Cerebellum (tissue), 4 donors: ENCODE measurements at places on chromosomes 3 and 15.

- DNase-seq = no peak
Measured at GRCh38 chr15:69388260-69388705, 25.9 kb upstream of the KIF23 start.

DNA sequence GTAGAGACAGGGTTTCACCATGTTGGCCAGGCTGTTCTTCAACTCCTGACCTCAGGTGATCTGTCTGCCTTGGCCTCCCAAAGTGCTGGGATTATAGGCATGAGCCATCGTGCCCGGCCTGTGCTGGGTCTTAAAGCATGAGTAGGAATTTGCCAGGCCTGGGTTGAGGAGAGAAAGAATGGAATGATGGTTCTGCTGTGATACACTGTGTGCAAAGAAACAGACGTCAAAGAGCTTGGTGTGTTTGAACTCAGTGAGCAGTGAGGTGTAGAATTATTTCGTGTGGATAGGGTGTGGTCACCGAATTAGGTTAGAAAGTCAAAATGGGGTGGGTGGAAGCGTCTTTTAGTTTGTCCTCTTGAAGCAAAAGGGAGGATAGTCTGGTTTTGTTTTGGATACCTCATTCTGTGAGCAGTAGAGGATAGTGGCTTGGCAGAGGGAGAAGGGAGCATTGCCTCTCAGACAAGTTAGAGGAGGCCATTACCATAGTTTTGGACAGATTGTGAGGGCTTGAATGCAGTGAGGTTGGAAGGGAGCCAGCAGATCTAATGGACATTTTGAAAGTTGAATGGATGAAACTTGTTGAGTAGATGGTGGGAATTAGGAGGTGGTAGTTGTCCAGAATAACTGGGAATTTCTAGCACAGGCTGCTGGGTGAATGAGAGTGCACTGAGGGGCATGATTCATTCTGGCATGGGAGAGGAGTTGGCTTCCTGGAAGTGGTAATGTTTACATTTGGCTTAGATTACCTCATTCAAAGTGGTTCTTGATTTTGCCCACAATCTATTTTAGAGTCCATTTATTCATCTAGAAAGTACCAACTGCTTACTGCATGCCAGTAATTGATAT, 27.2 kb downstream of the AKAP13 start:
- no peak for DNase-seq

- no peak for DNase-seq
Measured at GRCh38 chr3:144104186-144104585, 132.6 kb downstream of the DIPK2A start.

GRCh38 chr15:51170882-51171633, 76.4 kb upstream of the TNFAIP8L3 start:
- DNase-seq = no peak

- no peak for DNase-seq
Measured at GRCh38 chr3:84991422-84991900, 32.7 kb downstream of the CADM2 start.

GRCh38 chr3:125266971-125267370, 54.4 kb upstream of the SLC12A8 start:
- peak; percentile 6 for DNase-seq

DNA sequence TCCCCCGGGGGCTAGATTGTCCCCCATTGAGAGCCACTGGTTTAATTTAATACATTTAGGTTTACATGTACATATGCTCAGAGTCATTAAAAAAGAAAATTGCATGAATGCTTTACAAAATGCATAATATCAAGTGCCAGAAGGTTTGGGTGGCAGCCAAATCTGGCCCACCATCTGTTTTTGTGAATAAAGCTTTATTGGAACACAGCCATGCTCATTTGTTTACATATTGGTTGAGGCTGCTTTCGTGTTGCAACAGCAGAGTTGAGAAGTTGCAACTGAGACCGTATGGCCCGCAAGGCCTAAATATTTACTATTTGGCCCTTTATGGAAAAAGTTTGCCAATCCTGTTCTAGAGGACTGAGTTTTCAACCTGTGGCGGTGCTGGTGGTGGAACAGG, 32.1 kb upstream of the RGMA start:
- no peak for DNase-seq

GRCh38 chr3:193168931-193169330, 72.1 kb upstream of the PLAAT1 start:
- DNase-seq = no peak

DNA sequence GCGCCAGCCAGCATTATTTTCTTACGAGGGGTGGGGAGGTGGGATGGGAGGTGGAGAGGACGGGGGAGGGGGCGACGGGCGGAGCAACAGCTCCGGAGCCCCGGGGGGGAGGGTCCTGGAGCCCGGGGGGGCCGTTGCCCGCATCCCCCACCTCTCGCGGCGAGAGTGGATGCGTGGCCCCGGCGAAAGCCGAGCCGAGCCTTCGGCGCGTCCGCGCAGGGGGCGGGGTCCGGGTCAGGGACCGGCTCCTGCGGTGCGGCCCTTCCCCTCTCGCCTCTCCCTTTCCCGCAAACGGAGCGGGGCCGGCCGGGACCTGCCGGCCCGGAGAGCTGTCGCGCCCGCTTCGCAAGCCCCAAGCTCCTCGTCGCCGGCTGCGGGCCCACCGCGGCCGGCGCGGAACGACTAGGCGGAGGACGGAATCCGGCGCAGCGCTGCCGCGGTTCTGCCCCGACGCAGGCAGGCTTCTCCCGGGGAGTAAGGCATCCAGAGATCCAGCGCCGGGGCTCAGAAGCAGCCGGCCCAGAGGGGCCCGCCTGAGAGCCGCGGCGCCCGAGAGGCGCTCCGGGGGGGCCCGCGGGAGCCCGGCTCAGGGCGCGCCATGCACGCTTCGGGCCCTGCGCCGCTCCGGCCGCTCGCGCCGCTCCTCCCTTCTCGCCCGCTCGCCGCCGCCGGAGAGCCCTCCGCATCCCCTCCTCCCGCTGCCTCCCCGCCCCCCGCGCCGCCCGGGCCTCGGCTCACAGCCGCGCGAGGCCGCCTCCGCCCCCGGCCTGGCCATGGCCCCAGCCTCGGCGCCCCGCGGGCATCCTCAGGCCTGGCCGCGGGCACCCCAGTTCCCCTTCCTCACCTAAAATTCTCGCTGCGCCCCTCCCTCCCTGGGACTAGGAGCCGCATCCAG, 459 bp upstream of the ADCY5 start:
- peak; percentile 50 for DNase-seq

- DNase-seq = no peak
Measured at GRCh38 chr3:170038434-170039110, 777 bp downstream of the GPR160 start.

DNA sequence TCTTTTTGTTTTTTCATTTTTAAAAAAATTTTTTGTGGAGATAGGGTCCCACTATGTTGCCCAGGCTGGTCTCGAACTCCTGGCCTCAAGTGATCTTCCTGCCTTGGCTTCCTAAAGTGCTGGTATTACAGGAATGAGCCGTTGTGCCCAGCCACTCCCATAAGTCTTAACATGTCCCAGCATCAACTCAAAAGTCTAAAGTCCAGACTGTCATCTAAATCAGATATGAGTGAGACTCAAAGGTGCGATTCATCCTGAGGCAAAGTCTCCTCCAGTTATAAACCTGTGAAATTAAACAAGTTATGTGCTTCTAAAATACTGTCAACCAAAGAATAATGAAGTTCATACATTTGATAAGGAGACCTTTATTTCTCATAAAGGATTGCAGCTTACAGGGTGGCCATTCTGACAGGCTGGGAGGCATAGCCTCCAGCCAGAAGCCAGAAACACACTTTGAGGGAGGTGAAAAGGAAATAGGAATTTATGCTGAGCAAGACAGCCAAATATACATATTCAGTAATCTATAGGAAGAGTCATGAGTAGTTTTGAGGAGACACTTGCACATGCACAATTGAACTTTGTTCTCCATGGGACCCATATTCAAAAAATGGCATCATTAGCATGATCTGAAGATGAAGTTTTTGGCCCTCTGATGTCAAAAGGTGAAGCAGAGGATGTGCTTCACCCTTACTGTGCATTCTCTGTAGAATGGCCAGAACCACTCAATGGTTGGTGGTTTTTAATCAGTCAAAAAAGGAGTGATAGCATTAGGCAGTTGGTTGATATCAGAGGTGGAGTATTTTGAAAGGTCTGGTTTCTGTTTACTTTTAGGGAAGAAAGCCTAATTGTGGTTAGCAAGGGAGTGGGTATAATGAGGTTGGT, 11.0 kb upstream of the ZNF662 start:
- no peak for DNase-seq

- no peak for DNase-seq
Measured at GRCh38 chr15:79602180-79602579, 170.0 kb downstream of the MINAR1 start.

DNA sequence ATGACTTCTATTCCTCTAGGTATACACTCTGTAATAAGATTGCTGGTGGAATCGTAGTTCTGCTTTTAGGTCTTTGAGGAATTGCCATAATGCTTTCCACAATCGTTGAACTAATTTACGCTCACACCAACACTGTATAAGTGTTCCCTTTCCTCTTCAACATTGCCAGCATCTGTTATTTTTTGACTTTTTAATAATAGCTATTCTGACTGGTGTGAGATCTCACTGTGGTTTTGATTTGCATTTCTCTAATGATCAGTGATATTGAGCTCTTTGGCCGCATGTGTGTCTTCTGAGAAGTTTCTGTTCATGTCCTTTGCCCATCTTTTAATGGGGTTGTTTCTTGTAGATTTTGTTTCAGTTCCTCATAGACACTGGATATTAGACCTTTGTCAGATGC, 12.8 kb downstream of the NXPE3 start:
- no peak for DNase-seq

GRCh38 chr3:63135367-63135766, 142.7 kb upstream of the SYNPR start:
- no peak for DNase-seq

GRCh38 chr15:92288755-92289154, 104.9 kb upstream of the ST8SIA2 start:
- DNase-seq = no peak
